ENCODE measurements at places on chromosomes 6 and 20.

DNA sequence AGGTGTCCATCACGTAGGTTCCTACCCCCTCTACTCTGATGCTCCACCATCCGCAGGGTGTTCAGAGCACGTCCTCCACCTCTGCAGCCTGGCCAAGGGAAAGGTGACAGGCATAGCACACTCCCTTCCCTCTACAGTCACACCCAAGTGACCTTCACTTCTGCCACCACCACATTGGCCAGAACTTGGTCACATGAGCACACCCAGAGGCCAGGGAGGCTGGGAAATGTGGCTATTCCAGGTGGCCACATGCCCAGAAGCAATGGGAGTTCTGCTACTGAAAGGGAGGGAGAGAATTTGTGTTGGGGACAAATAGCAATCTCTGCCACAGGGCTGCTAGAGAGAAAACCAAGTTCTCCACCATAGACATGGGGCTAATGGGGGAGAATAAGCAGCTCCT, 180.3 kb downstream of the NFATC2 start:
- no peak for DNase-seq

DNA sequence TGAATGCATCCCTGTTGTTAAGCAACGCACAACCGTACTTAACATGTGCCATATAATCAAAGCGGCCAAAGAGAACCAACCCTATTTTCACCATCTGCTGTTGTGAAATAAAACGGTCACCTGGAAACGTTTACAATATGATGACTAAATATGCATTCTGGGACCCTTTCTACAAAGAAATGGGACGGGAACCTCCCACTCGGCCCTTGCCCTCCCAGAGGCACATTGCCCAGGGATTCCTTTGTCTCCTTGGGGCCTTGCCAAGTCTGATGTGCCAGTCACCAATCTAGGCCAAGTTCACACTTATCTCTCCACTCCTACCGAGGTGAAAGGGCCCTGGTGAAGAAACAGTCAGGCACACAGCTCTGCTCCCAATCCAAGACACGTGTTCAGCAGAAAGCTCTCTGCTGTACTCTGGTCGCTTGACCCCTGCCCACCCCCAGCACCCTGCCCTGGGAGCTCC, 427.4 kb upstream of the JARID2 start:
- peak; percentile 83 for DNase-seq

DNA sequence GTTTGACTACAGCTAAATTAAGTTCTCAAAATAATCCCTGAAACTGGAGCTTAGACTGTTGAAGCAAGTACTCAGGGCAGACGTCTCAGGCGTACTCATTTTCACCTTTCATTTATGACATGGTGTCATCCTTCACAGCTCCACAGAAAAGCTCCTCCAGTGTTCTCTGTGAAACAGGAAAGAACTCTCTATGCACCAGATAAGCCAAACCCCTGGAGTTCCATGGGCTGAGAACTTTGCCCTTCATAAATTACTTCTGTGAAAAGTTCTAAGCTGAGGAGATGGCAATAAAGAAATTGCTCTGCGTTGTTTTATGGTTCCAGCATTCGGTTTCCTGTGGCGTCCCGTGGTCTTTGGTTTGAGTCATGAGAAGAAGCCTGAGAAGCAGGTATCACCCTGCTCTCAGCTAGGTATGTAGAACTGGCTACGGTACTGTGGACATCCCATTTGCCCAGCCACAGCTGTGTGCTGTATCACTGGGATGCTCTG, 20.2 kb upstream of the RREB1 start:
- peak; percentile 73 for DNase-seq

GRCh38 chr6:66321017-66321416, 614.0 kb upstream of the EYS start:
- no peak for DNase-seq

- DNase-seq: no peak
These were observed 175.5 kb downstream of the EYA2 start for GRCh38 chr20:47070176-47070575.

GRCh38 chr6:12092762-12093161, 80.7 kb downstream of the HIVEP1 start:
- no peak for DNase-seq

- no peak for DNase-seq
These were observed 196.6 kb downstream of the OTOR start for GRCh38 chr20:16944745-16945144.

DNA sequence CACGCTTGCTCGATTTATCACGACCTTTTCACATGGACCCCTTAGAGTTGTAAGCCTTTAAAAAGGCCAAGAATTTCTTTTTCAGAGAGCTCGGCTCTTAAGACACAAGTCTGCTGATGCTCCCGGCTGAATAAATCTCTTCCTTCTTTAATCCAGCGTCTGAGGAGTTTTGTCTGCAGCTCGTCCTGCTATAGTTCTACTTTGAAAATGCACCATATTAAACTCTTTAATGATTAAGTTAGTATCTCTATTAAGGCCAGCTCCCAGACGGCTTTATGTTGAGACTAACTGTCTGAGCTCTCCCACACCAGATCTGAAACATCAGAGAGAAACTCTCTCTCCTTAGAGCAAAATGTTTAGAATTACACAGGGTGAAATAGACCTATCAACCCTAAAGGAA, 18.0 kb upstream of the GSTA3 start:
- no peak for DNase-seq

DNA sequence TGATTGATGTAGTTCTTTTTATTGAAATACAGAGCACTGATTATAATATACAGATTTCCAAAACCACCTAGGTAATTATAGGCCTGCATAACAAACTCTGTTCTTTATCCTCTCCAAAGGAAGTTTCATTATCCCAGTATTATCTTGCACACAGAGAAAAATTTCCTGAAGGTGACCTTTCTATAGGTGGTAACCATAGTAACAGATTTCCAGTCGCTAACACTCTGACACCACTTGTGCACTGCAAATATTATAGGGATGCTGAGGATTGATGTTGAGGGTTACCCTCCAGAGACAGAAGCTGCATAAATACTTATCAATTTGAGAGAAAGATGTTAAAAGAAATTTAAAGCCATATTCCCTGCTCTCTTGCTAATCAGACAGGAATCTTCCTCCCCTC, 274.5 kb upstream of the NRSN1 start:
- DNase-seq: no peak

DNA sequence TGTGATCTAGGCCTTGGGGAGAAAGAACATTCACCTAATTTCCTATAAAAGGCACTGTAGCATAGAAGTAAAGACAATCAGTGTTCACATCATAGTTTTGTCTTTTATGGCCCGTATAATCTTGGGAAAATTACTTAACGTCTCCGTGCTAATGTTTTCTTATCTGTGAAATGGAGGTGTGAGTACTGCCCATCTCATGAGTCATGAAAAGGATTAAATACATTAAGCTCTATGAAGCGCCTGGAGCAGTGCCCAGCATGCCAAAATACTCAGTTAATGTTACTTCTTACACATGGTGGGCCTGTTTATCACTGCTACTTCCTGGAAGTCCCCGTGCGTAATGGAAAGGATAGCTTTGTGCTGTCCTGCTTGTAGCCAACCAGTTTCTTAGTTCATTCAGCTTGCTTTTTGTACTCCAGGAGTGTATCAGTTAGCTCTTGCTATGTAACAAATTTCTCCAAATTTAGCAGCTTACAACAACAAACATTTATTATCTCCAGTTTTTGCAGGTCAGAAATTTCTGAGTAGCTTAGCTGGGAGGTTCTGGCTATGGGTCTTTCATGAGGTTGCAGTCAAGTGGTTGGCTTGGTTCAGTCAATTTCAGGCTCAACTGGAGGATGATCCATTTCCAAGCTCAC, 103.6 kb upstream of the BMP2 start:
- peak; percentile 77 for DNase-seq

GRCh38 chr6:121732641-121733040, 297.2 kb downstream of the GJA1 start:
- DNase-seq: no peak

DNA sequence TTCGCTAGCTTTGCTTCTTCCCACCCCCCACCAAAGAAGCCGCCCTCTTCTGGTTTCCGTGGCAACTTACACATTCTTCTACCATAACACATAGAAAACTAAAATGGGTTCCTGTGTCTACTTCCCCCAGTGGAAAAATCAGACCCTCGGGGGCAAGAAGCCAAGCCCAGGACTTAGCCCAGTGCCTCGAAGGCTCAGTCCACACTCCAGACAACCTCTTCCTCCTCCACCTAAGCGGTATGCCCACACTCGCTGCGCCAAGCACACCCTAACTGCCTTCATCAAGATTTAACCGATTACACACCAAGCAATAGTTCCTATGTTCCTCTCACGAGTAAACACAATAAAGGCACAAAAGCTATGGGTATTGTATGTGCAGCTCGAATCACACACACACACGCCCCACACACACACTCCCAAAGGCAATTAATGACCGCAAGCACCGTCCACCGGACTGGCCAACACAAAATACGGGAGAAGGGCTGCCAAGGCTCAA, 537 bp downstream of the PPIL4 start:
- DNase-seq: peak; percentile 55

GRCh38 chr6:137013738-137014602, 30.8 kb downstream of the IL20RA start:
- DNase-seq: no peak

Data from transverse colon (tissue), 4 donors.